ENCODE measurements at places on chromosomes 4 and X.

DNA sequence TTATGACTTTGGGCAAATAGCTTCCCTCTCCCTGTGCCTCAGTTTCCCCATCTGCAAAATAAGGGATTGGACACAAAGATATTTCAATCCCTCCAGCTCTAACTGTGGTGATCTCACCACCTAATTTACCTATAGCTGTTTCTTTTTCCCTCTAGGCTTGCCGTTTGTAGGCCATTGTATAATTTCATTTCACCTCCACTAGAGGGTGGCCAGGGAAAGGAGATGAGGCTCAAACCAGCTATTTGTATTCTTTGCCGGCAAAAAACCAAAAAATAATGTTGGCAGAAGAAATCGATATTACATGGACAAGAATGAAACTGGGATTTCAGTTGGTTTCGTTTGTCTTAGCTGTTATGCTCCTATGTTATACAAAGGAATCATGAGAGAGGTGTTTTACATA is 36.1 kb upstream of the DOCK11 start:
- no peak for DNase-seq

DNA sequence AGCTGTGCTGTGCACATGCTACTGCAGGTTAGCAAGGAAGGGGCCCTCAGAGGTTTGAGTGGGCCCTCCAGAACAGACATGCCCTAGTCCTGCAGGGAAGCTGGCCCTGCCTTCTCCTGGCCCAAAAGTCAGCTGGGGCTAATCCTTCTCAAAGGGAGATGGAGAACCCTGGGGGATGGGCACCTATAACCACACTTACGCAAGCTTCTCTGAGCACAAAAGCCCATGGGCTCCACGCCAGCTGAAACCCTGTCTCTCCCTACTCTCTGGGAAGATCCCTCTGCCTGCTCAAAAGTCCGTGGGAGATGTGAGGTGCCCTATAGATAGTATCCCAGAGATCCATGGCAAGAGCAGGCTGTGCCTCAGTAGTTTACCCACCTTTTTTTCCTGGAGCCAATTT is 58.9 kb upstream of the DKK2 start:
- DNase-seq, result no peak

DNA sequence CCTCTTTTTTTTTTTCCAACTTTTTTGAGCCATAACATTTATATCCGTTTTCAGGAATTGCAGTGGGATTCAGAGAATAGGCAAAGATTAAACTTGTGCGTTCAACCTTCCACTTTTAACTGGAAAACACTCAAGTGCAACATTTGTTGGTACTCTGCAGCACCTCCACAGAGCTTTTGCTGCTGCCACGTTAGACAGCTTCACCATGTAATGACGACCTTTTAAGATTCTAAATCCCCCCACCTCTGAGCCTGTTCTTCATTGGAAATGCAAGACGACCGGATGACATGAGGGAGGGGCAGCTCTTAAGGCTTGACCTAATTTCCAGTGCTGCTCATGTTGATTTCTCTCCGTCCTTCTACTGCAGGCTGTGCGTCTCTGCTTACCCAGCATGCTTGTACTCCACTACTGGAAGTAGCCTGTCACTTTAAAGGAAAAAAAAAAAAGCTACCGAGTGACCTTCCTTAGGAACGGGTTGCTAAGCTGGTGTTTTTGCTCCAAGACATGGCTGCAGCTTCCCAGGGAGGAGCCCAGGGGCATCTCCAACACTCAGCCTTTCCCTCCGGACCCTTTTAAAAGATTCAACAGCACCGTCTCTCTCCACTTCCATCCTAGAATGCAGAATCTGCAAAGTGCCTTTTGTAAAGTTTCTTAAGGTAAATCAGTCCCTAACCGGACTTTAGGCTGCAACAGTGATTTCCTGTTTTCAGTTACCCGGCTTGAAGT is at the start of gene CC2D2A:
CC2D2A (plus strand) TSS at position 481 of the 726 bp plus-strand sequence. CDS start 6,051 bp downstream, outside the sequence.
- DNase-seq, result no peak

DNA sequence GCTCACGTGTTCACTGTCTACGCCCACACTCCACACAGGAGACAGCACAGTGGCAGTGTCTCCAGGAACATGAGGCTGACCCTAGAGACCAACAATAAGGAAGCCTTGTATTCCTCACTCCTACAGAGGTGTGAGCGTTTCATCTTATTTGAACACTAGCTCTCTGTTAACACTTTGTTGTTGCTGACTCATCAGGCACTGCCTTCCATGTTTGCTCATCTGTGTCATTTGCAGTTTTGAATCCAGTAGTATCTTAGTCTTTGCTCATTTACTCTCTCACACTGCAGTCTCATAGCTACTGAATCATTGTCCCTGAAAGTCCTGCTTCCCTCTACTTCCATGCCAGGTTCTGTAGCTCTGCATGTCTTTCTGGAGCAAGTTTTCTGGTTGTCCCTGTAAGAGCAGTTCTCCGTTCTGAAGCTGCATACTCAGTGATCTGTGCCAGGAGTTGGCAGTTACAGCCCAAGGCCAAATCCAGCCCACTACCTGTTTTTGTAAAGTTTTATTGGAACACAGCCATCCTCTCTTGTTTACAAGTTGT is 80.3 kb upstream of the DCLK2 start:
- DNase-seq, result no peak
